Right renal cortex interstitium (tissue), 3 donors: ENCODE measurements at places on chromosomes 1 and 21. TPM values are rescaled to one million over a fixed set of nuclear protein-coding genes. Genes with fewer than 3 reads are reported as not detected.
A peak's percentile ranks its signal among the peaks of the same experiment; 100 is the strongest.

VWA5B1 gene
- 1.2 TPM for polyA plus RNA-seq

- DNase-seq = no peak
These were observed 17.5 kb upstream of the YTHDF2 start for GRCh38 chr1:28719332-28719619.

- DNase-seq = no peak
These were observed 16.6 kb downstream of the HIVEP3 start for GRCh38 chr1:41902159-41902577.

GRCh38 chr1:24058671-24059455 is 53.1 kb downstream of the MYOM3 start:
- no peak for DNase-seq

GRCh38 chr1:210726621-210727020 is 397.9 kb downstream of the HHAT start:
- DNase-seq = peak; percentile 53

GRCh38 chr1:204150702-204151551 is 917 bp downstream of the ETNK2 start:
- no peak for DNase-seq
